ENCODE measurements at places on chromosomes 7 and 10.

DNA sequence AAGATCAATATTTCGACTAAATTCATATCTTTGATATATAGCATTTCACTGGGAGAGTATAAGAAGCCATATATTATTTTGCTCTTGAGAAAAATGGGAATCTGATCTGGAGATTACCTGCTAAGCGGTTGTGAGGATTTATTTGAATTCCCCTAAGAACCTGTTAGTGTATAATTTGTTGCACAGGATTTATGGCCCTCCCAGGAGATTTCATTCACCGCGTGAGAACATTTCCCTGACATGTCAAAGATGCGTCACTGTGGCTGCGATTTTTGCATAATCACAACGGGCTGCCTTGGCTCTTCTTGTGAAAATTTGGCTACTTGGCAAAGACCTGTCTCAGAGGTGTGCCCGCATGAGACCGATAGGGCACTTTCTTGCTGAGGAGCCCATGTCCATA lies 184.7 kb upstream of the PFKP start:
- no peak for DNase-seq

- no peak for DNase-seq
Measured at GRCh38 chr10:76026905-76027304, 595.5 kb downstream of the LRMDA start.

GRCh38 chr10:95864906-95865813 lies 42.6 kb upstream of the CC2D2B start:
- DNase-seq: peak; percentile 87

DNA sequence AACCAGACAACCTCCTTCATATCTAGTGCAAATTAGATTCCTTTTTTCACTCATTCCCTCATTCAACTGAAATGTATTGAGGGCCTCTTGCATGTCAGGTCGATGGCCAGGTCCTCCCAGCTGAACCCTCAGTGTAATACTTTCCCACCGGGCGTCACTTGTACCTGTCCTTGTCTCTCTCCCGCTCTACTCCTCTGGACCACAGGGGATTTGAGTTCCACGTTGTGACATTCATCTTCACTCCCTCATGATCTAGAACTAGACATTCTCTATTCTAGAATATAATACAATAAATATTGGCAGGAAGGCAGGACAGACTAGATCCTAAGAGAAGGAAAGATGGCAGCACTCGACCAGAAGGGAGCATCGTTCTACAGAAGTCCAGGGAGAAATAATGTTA lies 83.9 kb downstream of the WNT2 start:
- no peak for DNase-seq

GRCh38 chr10:90028312-90028711 lies 326.9 kb downstream of the KIF20B start:
- no peak for DNase-seq

- DNase-seq: no peak
Measured at GRCh38 chr7:69908454-69908853, 310.2 kb downstream of the AUTS2 start.

DNA sequence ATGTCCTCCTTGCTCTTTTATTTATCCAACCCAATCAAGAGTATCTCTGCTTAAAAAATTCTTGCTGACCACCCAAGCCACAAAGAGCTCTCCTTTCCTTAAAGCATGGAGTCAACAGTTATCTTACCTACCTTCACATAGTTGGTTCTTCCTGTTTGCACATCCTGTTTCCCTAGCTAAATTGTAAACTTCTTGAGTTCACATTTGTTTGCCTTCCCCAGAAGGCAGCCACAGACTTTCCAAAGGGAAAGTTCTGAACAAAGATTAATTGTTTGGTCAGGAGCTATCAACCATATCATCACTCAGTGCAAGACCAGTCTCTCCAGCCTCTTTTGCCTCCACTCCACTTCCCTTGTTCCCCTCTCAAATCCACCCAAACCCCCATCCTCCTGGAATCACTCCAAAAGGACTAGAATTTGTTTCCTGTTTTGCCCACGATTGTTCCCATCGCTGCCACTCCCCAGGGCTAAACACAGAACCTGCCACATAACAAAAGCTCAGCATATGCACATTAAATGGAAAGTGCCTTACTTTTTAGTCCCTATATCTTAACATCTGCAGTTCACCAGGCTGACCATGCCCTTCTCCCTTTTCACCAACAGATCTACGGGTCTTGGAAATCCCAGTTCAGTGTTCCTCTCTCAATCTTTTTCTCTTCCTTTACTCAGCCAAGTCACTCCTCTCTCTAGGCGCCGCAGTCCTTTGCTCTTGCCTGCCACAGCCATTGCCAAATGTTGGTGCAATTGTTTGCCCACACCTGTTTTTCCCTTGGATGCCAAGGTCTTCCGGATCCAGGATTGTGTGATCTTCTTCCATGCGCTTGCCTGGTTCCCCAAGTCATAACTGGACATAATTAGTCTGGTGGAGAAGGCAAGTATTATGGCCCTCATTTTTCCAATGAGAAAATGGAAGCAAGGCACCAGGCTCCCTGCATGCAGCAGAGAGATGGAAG lies 265.5 kb downstream of the KCNMA1 start:
- DNase-seq: no peak

- DNase-seq: no peak
Measured at GRCh38 chr10:114876169-114876568, 54.6 kb downstream of the FHIP2A start.

DNA sequence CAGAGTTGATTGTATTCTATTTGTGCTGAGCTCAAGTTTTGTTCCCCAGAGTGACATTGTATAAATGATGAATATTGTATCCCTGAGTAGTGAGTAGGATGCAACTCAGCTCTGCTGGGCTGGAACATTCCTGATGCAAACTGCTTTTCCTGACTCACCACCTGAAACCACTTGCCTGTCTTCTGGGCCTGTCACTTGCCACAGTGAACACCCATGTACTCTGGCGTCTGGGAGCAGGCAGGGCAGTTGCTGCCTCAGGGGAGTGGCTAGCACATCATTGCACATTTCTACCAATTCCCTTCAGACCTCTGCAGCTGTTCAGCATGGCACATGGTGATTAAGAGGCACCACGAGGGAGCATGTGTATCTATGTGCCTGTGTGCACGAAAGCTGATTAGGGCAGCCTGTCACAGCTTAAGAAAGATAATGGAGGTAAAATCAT lies 157.3 kb downstream of the SND1 start:
- DNase-seq: peak; percentile 78

- DNase-seq: no peak
Measured at GRCh38 chr10:131770946-131771633, 129.7 kb upstream of the PPP2R2D start.

- DNase-seq: no peak
Measured at GRCh38 chr7:83456413-83456812, 192.5 kb downstream of the SEMA3E start.

GRCh38 chr7:90698616-90699015 lies 102.5 kb downstream of the CDK14 start:
- DNase-seq: no peak

DNA sequence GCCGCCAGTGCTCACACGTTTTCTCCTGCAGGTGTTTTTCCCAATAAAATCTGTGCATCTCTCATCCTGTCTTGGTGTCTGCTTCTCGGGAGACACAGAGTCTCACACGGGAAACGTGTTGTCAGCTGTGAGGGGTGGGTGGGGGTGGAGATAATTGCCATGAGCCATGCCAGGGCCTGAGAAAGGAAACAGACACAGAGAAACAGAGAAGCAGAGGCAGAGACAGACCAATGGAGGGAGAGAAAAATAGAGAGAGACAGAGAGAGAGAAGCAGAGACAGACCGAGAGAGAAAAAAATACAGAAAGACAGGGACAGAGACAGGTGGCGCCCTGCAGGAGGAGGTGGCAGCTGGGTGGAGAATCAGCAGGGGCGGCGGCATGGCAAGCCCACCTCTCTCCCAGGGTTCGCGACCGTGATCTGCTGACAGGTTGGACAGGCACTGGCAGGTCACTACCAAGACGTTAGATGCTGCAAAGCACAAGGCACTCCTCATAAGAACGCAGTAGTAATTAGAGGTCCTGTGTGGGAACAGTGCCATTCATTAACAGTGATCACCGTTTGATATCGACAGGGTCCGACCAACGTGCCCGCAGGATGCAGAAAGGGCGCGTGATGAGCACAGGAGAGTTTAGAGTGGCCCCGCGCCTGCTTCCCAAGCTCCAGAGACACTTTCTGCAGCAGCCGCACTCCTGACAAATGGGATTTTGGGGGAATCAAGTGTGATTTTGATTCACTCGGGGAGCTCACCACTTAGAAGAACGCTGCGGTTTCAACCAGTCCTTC lies 70.5 kb upstream of the INSIG1 start:
- DNase-seq: no peak

- no peak for DNase-seq
Measured at GRCh38 chr7:27549606-27550005, 113.1 kb downstream of the HIBADH start.

DNA sequence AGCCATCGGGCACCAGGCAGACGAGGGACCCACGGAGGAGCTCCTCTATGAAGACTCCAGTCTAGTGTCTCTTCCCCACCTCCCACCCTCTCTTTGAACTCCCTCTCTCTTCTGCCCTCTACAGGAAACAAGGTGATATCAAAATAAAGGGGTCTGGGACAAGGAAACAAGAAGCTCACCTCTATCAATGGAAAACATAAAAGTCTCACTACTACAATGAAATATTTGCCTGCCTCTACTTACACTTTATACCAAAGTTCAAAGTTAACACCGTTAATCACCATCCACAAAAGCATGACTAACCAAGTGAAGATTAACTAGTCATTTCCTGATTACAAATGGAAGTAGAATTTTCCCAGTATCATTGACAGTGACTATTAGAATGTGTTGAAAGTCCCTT lies 82.2 kb downstream of the PARD3 start:
- DNase-seq: no peak

GRCh38 chr7:50697748-50698147 lies 84.9 kb downstream of the GRB10 start:
- peak; percentile 37 for DNase-seq

- DNase-seq: no peak
Measured at GRCh38 chr7:20200361-20200760, 16.8 kb downstream of the MACC1 start.

DNA sequence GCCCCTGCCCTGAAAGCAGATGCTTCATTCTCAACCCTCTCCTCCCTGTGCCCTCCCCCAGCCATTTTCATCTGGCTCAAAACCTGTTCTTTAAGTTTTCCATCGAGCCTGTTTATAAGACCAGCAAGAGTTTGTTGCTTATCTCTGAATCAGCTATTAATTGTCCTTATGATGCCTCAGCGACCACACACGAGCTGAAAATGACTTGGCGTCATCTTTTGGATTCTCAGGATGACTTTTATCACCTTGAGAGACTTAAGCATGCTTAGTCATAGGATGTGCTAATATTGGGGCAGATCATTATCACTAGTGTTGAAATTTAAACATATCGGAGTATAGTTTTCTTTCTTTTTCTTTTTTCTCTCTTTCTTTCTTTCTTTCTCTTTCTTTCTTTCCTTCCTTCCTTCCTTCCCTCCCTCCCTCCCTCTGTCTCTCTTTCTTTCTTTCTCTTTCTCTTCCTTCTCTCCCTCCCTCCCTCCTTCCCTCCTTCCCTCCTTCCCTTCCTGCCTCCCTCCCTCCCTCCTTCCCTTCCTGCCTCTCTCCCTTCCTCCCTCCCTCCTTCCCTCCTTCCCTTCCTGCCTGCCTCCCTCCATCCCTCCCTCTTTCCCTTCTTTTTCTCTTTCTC lies 184.5 kb downstream of the PHTF2 start:
- DNase-seq: peak; percentile 30

GRCh38 chr7:13949939-13950338 lies 39.5 kb downstream of the ETV1 start:
- no peak for DNase-seq

DNA sequence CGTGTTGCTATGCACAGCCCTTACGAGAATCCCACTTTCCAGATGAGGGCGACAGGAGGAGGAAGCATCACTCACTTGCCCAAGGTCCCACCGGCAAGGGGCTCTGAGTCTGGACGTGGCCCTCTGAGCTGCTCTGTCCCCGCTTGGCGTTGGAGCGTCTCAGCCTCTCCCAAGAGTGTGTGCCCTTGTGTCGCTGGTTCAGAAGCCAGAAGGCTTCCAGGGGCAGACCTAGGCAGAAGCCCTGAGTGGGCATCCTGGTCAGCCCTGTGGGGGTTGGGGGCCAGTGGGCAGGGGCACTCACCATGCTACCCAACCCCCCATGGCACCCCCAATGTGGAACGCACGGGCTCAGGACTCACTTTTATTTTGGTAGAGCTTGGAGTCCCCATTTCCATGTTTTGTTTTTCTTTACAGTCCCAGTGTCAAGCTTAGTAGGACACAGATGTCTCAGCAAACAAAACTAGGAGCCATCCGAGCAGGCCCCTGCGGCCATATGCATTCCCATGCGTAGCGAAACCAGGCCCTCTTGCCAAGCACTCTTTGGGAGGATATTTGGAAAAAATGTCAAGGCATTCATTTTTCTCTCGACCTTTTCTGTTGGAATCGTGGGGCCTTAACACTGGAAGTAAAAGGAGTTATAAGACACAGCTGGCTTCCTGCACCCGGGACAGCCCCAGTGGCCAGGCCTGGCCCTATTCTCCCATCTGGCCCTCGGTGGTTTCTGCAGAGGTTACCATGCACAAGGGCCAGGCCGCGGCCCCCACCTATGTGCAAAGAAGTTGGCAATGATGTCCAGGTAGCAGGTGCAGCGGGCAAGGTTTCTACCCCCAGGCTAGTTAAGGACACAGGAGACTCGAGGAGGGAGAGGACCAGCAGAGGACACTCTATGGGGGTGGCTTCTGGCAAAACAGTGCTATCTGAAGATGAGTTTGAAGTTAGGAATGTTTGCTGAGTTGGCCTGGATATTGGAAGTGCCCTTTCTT lies 97.0 kb downstream of the LHPP start:
- peak; percentile 8 for DNase-seq

DNA sequence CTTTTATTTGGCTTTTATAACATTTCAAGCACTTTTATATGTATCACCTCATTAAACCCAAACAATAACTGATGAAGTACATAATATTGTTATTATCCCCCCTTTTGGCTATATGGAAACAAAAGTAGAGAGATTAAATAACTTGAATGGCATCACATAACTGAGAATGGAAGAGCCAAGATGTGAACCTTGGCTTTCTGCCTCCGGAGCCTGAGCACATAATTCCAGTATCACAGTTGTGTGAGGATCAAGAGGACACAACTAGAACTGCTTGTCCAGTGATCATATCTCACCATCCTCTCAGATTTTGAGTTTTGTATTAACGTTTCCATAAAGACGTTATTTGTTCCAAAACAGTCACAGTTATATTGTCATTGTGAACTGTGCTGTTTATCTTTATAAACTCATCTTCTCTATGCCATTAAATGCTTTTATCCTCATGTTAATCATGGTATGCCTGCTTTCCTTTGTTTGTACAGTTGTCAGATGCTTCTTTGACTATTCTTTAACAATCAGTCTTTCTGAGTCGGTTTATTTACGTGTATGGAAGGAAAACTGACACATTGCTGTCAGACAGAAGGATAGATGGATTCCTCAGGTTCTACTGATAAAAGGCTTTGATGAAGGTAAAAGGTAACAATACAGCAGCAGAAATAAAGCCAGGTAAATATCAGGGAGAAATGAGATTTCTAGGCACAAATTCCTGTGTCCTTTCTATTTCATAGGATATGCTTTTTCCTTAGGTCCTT lies 92.0 kb upstream of the FAM13C start:
- DNase-seq: no peak

GRCh38 chr10:133353202-133353959 lies 4.4 kb downstream of the FUOM start:
- no peak for DNase-seq

- DNase-seq: no peak
Measured at GRCh38 chr7:8226501-8226900, 35.5 kb downstream of the ICA1 start.

Data from fibroblast of lung (primary cell).